ENCODE measurements at places on chromosomes 1 and 21. TPM values are rescaled to one million over a fixed set of nuclear protein-coding genes. Genes with fewer than 3 reads are reported as not detected.
A peak's percentile ranks its signal among the peaks of the same experiment; 100 is the strongest.

SH2D5 gene
- 0.12 TPM for total RNA-seq

CD52 gene
- total RNA-seq = 291 TPM

FASLG gene
- total RNA-seq = 8.6 TPM

RSPH1 gene
- total RNA-seq = 0.53 TPM

SRRM1 gene
- 225 TPM for total RNA-seq

GPR3 gene
- total RNA-seq = 1.3 TPM

KRTAP21-2 gene
- total RNA-seq = not detected

ZNF678 gene
- 7.4 TPM for total RNA-seq

CR2 gene
- total RNA-seq = not detected

SLC30A10 gene
- not detected for total RNA-seq

CDKN2C gene
- total RNA-seq = 15.5 TPM

KDM5B gene
- 38.4 TPM for total RNA-seq

TNFRSF18 gene
- total RNA-seq = 375 TPM

TNNI3K gene
- total RNA-seq = 0.38 TPM

SHCBP1L gene
- total RNA-seq = not detected

RBBP4 gene
- 334 TPM for total RNA-seq

GRCh38 chr1:165635823-165636222 is 4.8 kb downstream of the MGST3 start:
- DNase-seq = no peak

- DNase-seq = no peak
These were observed 20.4 kb upstream of the FOXO6 start for GRCh38 chr1:41340655-41341364.

DNA sequence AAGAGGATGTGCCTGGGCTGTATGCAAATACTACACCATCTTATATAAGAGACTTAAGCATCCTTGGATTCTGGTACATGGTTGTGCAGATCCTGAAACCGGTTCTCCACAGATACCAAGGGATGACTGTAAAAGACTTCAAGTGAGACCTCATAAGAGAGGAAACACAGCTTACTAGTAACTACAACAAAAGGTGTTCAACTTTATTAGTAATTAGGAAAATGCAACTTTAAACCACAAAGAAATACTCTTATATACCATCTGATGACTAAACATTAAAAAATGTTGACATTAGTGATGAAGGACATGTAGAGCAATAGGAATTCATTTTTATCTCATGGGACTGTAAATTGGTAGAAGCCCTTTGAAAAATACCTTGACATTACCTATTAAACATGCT is 102.7 kb downstream of the RASAL2 start:
- no peak for DNase-seq

GRCh38 chr1:230191079-230191804 is 124.2 kb downstream of the GALNT2 start:
- no peak for DNase-seq

GRCh38 chr1:112265931-112266330 is 130.1 kb upstream of the CTTNBP2NL start:
- DNase-seq = no peak

- DNase-seq = no peak
These were observed 11.3 kb downstream of the C1orf116 start for GRCh38 chr1:207021139-207021861.

GRCh38 chr1:19477284-19478249 is 7.8 kb downstream of the CAPZB start:
- peak; percentile 68 for DNase-seq

DNA sequence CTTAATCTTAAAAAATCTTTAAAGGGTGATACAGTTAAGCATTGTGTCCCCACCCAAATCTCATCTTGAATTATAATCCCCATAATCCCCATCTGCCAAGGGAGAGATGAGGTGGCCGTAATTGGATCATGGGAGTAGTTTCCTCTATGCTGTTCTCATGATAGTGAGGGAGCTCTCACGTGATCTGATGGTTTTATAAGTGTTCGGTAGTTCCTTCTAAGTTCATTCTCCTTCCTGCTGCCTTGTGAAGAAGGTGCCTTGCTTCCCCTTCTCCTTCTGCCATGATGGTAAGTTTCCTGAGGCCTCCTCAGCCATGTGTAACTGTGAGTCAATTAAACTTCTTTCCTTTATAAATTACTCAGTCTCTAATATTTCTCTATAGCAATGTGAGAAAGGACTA is 10.7 kb downstream of the DHRS3 start:
- DNase-seq = no peak

- peak; percentile 64 for DNase-seq
These were observed 63.4 kb downstream of the KCNAB2 start for GRCh38 chr1:6108937-6109614.

- no peak for DNase-seq
These were observed 234.1 kb downstream of the SDCCAG8 start for GRCh38 chr1:243489681-243490546.

DNA sequence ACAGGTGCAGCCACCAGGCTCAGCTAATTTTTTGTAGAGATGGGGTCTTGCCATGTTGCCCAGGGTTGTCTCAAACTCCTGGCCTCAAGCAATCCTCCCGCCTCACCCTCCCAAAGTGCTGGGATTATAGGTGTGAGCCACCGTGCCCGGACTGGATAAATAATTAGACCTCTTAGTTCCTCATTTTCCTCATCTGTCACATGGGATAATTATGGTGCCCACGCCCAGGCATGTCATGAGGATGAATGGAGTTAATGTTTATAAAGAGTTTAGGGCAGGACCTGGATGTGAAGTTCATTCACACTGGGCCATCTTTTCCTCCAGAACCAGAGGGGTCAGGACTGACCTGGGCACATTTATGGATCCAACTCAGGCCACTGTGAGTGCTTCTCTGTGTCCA is 23.7 kb downstream of the PADI3 start:
- no peak for DNase-seq

DNA sequence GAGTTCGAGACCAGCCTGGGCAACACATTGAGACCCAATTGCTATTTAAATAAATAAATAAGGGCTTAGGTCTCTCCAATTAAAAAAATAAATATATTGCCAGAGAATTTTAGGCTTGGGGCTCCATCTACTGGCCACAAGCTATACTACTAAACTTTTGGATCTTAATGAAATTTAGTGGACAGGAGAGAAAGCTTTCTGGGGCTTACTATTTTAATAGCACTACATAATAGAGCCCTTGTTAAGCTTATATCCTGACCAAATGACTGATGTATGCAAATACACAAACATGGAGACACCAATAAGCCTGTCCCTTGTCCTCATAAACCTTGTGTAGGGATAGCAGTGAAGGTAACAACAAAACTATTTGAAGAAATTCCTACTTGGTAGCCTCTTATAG is 18.4 kb downstream of the CCT3 start:
- no peak for DNase-seq

- peak; percentile 22 for DNase-seq
These were observed 18.7 kb downstream of the TMEM53 start for GRCh38 chr1:44655609-44656008.

DNA sequence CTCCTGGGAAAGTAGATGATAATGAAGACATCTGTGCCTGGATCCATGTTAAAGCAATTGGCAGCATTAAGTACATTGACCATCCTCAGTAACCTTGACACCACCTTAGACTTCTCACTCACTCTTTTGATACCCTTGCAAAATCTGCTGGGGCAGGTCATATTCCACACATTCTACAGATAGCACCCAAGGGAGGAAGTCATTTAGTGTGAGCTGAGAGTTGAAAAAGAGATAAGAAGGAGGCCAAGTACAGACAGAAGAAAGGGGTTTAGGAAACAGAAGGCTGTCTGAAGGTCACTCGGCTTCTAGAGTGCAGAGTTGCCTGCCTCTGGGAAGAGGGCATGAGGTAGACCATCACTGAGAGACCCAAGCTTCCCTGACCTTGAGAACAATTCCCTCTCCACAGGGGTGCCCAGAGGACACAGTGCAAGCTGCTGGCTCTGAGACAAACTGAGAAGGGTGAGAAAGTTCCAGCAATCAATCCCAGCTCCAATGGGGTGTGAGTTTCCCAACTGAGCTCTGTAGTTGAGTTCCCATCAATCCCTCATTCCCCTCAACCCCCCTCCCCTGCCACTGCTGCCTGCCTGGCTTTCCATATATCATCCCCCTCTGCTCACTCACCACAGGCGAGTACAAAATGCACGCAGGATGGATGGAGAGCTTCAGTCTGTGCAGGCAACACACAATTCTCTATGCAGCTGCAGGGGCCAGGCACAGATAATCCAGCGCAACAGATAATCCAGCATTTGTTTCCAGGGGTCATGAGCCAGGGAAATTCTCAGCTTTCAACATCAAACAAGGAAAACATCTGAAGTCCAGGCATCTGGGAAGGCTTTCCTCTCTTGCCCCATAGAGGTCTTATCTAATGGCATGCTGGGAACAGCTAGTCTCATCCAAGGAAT is 7.4 kb upstream of the MOB3C start:
- DNase-seq = no peak

- DNase-seq = no peak
These were observed 1.4 kb downstream of the KLHDC7A start for GRCh38 chr1:18481921-18482701.

GRCh38 chr1:54488779-54489626 is 59.0 kb upstream of the ACOT11 start:
- peak; percentile 76 for DNase-seq

GRCh38 chr21:45138199-45139002 is 64.0 kb downstream of the ADARB1 start:
- DNase-seq = peak; percentile 81

Measured in activated CD4-positive, alpha-beta memory T cell treated with anti-CD3 and anti-CD28 coated beads for 36 hours (primary cell).